Mesenchymal stem cell (in vitro differentiated cells and primary cell): ENCODE measurements at places on chromosomes 12 and 14.

- DNase-seq, result no peak
Measured at GRCh38 chr14:72680853-72681640, 212.9 kb downstream of the DPF3 start.

DNA sequence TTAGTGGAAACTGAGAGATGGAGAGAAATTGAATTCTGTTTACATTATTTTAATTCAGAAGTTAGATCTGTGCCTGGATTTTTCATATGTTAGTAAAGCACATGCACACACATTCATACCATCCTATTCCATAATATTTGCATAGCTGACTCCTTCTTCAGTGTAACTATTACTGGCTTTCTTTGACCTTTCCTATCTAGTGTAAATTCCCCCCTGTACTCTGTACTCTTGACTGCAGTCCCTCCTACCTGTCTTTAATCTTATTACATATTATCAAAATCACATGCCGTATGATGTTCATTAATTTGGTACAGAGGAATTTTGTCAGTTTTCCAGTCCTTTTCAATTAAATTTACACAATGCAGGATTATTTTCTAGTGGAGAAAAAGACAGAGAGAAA, 417.0 kb upstream of the SOX5 start:
- no peak for DNase-seq

DNA sequence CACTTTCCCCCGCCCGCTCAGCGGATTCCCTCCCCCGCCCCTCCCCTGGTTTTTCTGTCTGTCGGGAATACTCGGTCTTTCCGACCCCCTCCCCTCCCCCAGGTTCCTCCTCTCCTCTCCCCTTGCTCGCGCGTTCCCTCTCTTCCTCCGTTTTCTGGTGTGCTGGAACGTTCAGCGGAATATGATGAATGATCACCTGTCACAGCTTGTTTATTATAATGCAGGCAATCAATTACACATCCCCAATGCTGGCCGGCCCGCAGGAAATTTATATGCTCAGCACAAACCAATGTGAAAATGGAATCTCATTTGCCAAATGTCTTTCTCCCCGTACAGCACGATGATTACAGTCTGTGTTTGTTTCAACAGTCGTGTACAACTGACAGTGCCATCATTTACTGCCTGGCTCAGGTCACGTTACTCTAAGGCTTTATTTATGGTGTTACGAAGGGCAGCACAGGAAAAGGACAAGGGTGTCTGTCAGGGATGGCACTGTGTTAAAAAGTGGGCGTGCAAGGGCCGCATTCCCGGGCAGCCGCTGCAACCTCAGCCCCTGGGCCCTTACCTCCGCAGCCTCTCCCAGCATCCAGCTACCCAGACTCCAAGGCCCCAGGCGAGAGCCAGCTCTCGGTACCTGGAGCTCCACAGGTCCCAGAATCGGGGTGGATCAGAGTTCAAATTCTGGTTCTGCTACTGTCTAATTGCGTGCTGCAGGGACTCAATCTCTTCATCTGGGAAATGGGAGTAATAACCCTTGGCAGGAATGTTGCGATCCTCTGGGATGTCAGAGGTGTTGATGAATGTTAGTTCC, 24.7 kb upstream of the MAP1LC3B2 start:
- peak; percentile 61 for DNase-seq

DNA sequence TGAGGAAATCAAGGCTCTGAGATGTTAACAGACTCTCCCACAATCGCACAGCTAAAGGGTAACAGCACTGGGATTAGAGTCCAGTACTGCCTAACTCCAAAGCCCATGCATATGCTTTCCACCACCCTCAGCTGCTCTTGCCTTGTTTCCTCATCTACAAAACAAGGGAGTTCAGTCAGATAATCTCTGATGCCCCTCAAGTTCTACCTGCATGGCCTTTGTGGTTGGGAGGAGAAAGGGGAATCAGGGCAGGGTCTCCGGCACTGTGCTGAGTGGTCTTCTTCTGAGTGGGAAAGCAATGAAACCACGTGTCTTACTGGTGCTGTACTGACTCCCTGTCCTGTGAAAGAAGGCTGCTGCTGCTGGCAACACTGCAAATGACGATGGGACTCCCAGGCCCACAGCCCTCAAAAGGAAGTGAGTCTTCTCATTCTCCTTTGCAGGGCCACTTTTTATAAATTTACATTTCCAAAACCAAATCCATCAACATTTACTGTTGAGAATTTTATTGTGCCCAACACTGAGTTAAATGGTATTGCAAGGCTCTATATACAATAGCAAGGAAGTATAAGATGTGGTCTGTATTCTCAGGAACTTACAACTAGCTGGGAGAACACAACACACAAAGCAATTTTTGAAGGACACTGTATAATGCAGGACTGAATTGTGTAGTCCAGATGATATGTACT, 19.7 kb upstream of the DUSP16 start:
- DNase-seq, result no peak

- no peak for DNase-seq
Measured at GRCh38 chr12:22480016-22480415, 64.3 kb downstream of the C2CD5 start.

- peak; percentile 89 for DNase-seq
Measured at GRCh38 chr14:68687746-68688145, 105.1 kb downstream of the ZFP36L1 start.

GRCh38 chr12:104567832-104568486, 111.2 kb downstream of the CHST11 start:
- no peak for DNase-seq

DNA sequence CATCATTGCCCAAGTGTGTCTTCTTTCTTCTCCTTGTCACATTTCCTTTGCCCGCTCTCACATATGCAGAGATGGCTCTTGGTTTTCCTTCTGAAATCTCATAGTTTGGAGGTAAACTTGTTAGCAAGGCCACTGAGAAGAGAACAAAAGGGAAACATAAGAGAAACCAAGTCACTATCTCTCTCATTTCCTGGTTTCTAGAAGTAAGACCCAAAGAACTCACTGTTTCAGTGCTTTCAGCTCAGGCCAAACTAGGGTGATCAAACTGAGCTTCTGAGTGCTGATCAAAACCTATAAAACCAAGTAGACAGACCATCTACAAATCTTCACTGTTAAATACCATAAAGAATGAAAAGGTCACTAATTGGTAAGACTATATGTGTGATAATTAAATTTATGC, 275.4 kb upstream of the BTG1 start:
- DNase-seq, result no peak

- DNase-seq, result no peak
Measured at GRCh38 chr12:95481072-95481471, 7.1 kb downstream of the METAP2 start.

DNA sequence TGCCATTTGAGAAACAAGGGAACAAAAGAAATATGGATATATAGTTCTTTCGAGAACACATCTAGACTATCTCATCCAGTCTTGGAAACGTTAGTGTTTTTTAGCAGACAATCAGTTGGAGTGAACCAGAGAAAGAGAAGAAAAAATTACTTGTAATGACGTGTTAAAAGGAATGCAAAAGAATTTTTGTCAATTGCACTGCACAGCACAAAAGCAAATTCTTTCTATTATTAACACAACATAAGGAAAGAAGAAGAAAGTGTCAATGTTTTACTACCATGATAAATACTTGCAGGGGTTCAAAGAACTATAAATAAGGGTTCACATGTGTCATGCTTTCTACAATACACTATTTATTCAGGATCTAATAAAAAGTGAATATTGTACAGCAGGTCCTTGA, 27.5 kb upstream of the GSG1 start:
- no peak for DNase-seq

GRCh38 chr12:113116875-113117274, 18.7 kb downstream of the RASAL1 start:
- DNase-seq, result no peak

GRCh38 chr12:91249054-91249453, 66.4 kb upstream of the DCN start:
- DNase-seq, result no peak

GRCh38 chr14:30876692-30877091, 2.3 kb downstream of the COCH start:
- no peak for DNase-seq

DNA sequence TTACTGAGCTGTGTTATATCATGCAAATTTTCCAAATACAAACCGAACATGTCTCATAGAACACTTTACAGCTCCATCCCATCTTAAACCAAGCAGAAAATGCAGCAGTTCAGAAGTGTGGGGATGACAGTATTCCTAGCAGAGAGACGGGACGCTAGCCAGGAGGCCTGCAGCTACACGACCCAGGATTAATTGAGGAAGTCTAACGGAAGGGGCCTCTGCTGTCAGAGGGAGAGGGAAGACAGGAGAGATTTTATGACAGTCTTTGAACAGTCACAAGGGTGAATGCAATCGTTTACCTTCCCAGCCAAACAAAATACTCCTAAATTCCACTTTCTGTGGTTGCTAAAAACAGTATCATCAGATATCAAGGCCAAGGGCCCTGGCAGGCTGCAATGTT, 261.9 kb downstream of the TMEM132D start:
- no peak for DNase-seq

- DNase-seq, result no peak
Measured at GRCh38 chr12:3381059-3382047, 109.7 kb upstream of the PRMT8 start.

DNA sequence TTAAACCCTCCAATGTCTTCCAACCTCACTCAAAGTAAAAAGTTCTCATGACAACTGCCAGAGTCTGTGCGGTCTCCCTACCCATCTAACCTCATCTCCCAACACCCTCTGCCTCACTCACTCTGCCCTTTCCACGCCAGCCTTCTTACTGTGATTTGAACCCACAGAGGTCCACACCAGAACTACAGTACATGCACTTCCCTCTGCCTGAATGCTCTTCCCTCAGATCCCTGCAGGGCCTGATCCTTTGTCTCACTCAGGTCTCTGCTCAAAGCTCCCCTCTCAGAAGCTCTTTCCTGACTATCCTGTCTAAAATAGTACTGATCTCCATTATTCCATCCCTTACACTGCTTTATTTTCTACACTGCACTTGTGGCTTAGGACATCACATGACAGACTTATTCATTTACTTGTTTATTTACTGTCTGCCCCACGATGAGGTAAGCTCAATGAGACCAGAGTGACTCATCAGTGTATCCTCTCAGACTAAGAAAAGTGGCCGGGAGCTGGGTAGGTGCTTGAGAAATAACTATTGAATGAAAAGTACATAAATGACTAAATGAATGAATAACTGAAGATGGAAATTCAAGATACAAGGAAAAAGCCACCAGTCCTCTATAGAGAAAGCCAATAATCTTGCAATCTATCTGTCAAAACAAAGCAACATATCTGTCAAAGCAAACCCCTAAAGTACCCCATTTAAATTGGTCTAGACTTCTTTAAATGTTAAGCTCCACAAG, 17.1 kb downstream of the POMT2 start:
- DNase-seq, result peak; percentile 99

GRCh38 chr12:5191803-5192538, 148.3 kb downstream of the KCNA5 start:
- DNase-seq, result no peak

GRCh38 chr14:75579882-75580281, 1.5 kb downstream of the FLVCR2 start:
- DNase-seq, result no peak

DNA sequence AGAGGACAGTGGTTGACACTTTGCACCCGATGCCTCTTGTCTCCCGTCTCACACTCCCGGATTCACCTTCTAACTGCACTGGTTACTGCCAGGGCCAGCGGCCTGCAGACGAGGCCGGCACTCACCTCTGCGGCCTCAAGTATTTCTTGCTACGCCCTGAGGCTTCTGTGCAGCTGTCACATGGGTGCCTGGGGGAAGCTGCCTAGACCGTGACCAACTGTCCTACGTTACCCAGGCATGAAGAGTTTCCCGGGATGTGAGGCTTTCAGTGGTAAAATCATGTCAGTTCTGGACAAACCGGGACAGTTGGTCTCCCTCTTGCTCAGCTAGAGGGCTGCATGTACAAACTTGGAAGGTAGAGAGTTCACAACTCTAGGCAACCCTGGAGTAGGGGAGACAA, 274.5 kb downstream of the GLT1D1 start:
- no peak for DNase-seq

GRCh38 chr14:76083796-76084765, 67.6 kb upstream of the GPATCH2L start:
- DNase-seq, result no peak

- DNase-seq, result peak; percentile 52
Measured at GRCh38 chr14:28754209-28754985, 12.2 kb upstream of the FOXG1 start.

GRCh38 chr12:51722431-51722830, 126.1 kb downstream of the FIGNL2 start:
- no peak for DNase-seq

GRCh38 chr12:117049295-117049694, 49.9 kb downstream of the TESC start:
- no peak for DNase-seq

DNA sequence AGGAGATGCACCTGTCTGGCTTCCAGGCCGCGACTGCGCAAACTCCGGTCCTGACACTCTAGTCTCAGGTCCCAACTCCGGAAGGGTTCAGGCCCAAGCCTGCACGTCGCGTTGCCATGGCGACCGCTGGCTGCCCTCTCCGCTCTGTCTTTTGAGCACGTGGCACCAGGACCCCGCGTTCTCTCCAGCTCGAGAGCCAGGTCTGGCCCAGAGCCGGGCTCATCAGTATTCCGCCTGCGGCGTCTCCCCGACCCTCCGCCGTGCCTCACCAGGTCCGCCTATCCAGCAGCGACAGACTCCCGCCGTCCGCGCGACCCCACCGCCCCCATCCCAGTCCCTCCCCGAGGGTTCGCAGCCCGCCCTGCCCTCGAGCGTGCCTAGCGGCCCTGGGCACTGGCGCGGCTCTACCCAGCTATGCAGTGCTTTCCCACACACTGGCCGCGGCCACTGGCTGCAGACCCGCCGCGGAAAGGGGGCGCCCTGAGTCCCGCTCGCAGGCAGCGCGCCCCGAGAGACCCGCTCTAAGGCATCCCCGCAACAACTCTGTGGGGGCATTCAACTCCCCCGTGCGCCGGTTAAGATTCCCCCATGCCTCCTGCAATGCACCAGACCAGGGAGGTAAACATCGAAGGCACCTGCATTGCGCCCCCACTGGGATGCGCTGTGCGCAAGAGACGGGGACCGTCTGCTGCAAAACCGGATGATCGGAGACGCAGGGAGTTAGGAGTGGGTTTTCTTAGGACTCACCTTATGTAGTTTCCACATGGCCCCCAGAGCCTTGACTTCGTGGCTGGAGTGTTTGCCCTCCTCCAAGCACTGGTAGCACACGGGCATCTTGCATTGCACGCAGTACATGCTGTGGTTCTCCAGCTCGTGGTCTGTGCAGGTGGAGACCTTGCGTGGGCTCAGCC, 1.3 kb downstream of the TRIM9 start:
- DNase-seq, result no peak

DNA sequence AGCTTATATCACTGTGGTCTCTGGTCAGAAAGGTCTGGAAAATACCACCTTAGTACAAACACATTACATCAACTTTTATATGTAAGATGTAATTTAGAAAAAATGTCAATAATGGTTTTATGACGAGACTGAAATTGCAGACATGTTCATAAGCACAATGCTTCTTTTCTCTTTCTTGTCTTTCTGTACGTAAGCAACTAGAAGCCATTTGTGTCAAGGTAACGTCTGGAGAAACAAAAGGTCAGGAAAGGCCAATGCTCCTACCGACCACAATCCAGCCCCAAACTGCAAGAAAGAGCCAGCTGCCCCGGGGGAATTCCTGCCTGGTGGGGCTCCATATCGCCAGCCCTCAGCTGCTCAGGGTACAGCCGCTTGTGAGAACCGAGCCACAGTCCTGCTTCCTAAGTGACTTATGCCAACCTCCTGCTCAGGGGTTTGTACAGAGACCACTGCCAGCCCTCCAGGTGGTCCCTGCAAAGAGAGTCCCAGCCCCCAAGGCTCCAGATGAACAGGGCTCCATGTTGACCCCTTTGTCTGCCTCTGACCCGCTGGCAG, 6.3 kb downstream of the ZNF839 start:
- peak; percentile 8 for DNase-seq
